ENCODE measurements at places on chromosomes 12 and 14.

- no peak for DNase-seq
Observed at GRCh38 chr12:88052686-88053085, 23.5 kb upstream of the C12orf50 start.

DNA sequence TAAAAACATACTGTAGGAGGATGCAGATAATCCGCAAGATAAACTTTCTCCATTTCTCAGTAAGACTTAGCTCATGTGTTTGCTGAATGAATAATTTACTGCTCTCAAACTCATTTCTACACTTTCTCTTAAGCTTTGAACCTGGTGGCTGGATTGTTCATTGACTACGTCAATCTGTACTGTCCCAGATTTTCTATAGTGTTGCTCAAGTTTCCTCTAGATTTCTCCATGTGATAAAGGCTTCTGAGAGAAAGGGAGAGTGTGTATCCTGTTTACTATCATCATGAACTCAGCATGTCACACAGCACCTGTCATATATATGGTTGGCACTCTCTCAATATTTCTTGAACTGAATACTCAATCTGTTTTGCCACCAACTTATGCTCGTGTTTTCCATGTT lies 518.0 kb upstream of the TBX3 start:
- no peak for DNase-seq

DNA sequence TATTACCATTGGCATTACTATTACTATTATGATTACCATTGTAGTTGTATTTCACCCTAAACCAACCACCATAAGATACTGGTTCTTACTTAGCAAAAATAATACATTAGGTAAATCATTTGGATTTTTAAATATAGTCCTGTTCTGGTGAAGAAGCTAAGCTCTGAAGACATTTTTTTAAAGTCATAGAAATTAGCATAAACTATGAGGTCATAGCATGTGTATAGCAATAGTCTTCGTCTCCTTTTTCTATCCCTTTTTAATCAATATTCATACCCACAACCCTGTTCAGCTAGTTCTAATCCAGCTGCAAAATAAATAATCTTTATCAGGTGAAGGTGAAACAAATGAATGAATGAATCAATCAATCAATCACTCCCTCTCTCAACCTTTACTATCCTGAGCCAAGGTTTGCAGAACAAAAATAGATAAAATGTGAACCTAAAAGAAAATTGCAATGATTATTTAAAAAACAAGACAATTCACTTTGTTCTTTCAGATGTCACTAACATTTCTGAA lies 134.5 kb downstream of the STXBP6 start:
- no peak for DNase-seq

- DNase-seq = no peak
Observed at GRCh38 chr14:97233319-97233985, 436.3 kb downstream of the VRK1 start.

DNA sequence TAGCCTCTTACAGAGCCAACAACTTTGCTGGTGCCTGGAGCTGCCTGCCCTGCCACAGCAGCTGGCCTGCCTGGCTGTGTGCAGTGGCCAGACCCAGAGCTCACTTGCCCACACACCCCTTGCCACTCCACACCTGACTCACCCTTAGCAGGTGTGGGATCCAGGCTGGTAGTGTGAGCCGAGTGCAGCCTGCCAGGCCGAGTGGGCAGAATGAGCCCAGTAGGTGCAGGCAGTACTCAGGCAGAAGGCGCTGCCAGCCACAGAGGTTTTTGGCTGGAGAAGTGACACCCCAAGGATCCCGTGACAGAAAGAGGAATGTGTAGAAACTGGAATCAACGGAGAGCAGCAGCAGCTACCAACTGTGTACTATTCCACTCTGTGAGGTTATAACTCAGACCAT lies 29.8 kb upstream of the PYGL start:
- DNase-seq = no peak
